ENCODE measurements at places on chromosomes 5 and 9.

DNA sequence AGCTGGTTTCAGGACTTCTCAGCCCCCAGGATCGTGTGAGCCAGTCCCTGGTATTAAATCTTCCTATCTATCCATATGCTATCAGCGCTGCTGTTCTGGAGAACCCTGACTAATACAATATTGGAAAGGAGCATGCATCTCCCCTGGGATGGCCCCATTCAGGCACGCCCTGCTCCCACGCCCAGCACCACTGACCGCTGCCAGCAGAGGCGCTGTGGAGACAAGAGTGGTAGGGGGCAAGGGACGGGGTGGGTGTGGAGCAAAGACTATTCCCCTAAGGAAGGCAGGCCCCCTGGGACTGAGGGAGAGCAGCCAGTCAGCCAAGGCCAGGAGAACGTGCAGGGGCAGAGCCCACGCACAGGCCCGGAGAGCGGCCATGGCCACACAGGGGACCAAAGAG is 116.0 kb downstream of the VAV2 start:
- DNase-seq, result no peak

DNA sequence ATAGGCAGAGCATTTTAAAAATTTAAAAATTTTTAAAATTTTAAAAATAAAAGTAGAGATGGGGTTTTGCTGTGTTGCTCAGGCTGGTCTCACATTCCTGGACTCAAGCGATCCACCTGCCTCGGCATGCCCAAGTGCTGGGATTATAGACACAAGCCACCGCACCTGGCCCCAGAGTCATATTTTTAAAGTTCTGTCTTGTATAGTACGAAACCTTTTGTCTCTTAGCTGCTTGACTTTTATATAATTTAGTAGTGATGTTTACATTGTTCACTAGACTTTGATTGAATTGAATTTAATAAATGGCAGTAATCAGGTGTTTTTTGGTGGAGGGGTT is 31.0 kb downstream of the LRRTM2 start:
- no peak for DNase-seq

GRCh38 chr9:93620041-93620506 is 43.7 kb downstream of the PHF2 start:
- DNase-seq, result no peak

- no peak for DNase-seq
Observed at GRCh38 chr5:68444048-68444447, 228.5 kb downstream of the PIK3R1 start.

DNA sequence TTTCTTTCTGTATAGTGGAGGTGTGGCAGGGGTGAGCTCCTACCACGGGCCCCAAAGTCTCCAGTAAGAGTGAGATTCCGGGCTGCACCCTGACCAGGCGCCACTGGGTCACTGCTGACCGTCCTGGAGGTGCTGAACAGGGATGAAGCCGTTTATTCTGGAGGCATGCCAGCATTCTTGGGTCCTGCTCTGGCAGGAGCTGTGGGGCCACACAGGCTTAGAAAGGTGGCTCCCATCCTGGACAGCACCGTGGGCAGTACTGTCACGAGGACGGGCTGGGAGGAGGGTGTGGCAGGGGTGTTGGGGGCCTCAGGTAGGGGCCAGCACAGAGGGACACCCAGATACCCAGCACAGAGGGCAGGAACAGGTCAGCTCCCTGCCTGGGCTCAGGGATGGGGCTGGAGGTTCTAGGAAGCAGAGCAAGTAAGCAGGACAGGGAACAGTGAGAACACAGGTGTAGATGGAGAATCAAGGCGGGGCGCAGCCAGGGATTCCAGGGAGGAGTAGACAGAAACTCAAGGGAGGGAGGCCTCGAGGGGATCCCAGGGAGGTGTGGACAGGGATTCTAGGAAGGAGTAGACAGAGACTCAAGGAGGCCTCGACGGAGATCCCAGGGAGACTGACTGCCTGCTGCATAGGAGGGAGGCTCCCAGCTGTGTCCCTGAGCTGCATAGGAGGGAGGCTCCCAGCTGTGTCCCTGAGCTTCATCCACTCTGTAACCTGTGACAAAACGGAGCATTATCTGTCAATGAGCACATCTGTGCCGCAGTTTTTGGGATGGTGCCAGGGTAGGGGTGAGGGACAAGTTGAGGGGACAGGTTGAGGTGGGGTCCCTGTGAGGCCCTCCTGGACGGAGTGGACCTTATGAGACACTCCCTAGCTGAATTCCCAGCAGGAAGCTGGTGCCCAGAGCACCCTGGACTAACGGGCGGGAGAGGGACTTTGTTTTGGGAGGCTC is 1.1 kb upstream of the PLEKHG4B start:
- DNase-seq, result no peak
